ENCODE measurements at places on chromosomes 7 and 10.
A peak's percentile ranks its signal among the peaks of the same experiment; 100 is the strongest.

DNA sequence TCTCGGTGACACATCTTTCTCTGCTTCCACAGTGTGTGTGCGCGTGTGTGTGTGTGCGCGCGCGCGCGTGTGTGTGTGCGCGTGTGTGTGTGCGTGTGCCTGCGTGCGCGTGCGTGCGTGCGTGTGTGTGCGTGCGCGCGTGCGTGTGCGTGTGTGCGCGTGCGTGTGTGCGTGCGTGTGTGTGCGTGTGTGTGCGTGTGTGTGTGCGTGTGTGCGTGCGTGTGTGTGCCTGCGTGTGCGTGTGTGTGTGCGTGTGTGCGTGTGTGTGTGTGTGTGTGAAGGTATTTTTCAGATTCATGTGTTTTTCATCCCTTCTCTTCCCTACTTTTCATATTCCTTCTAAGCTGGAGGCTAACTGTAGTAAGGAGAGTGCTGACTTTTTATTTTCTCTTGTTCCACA, 148.4 kb downstream of the CREB5 start:
- DNase-seq = no peak

DNA sequence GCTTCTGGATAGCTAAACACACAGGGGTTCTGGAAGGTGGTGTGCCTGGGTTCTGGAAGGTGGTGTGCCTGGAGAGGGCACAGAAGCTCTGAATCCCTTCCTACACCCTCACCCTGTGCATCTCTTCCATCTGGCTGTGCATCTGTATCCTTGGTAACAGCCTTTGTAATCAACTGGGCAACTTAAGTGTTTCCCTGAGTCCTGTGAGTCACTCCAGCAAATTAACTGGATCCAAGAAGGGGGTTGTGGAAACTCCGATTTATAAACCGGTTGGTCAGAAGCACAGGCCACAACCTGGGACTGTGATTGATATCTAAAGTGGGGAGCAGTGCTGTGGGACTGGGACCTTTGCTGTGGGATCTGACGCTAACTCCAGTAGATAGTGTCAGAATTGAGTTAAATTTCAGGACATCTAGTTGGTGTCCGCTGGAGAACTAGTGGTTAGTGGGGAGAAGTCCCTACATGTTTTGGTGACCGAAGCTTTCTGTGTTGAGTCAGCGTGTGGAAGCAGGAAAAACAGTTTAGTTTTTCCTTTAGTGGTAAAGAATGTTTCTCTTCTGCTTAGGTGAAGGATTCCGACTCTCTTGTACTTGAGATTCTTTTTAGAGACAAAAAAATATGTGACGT, 228.1 kb downstream of the BMPER start:
- no peak for DNase-seq

GRCh38 chr7:82443547-82444219, at the start of gene CACNA2D1:
Gene CACNA2D1, minus strand, starts transcription at chr7:82443777.
- peak; percentile 79 for DNase-seq

GRCh38 chr7:159046300-159046699, 98.4 kb downstream of the VIPR2 start:
- no peak for DNase-seq

- DNase-seq = no peak
Measured at GRCh38 chr10:102421507-102421756, 796 bp downstream of the FBXL15 start.

- DNase-seq = no peak
Measured at GRCh38 chr7:36905841-36906240, 181.5 kb upstream of the AOAH start.
